ENCODE measurements at places on chromosomes 5 and 9. TPM values are rescaled to one million over a fixed set of nuclear protein-coding genes. Genes with fewer than 3 reads are reported as not detected.

The TAF9 gene
- 85.6 TPM for total RNA-seq

The NTRK2 gene
- total RNA-seq = under 0.01 TPM

The GAS1 gene
- 16.1 TPM for total RNA-seq

The SLCO6A1 gene
- total RNA-seq = not detected

The NSD1 gene
- total RNA-seq = 15.6 TPM

The MYMK gene
- total RNA-seq = not detected

The CTSV gene
- total RNA-seq = 0.89 TPM

The PDE8B gene
- total RNA-seq = 0.15 TPM

The FAM120AOS gene
- total RNA-seq = 25.3 TPM

The HK3 gene
- not detected for total RNA-seq

The CA9 gene
- 0.74 TPM for total RNA-seq

The SEMA4D gene
- 0.84 TPM for total RNA-seq

The KIF12 gene
- not detected for total RNA-seq

The IFNA13 gene
- not detected for total RNA-seq

The TERT gene
- not detected for total RNA-seq

The POU5F2 gene
- total RNA-seq = under 0.01 TPM

The CAMK2A gene
- total RNA-seq = 0.45 TPM

The DAB2 gene
- 44.7 TPM for total RNA-seq

The VAV2 gene
- 8.7 TPM for total RNA-seq

The MOB3B gene
- total RNA-seq = 0.17 TPM

The RBM22 gene
- total RNA-seq = 29.1 TPM

The SLC46A2 gene
- total RNA-seq = not detected

The CATSPER3 gene
- total RNA-seq = 0.30 TPM

The GNA14 gene
- under 0.01 TPM for total RNA-seq

The PIP5KL1 gene
- total RNA-seq = 2.1 TPM

The GPR21 gene
- not detected for total RNA-seq

The OGN gene
- total RNA-seq = 0.17 TPM

The RAPGEF1 gene
- total RNA-seq = 18.0 TPM

The ALDOB gene
- not detected for total RNA-seq

The MAP1B gene
- total RNA-seq = 130 TPM

The PPP2R2B gene
- under 0.01 TPM for total RNA-seq

The OSTF1 gene
- total RNA-seq = 40.0 TPM

The SLC36A3 gene
- total RNA-seq = not detected

The CCDC180 gene
- total RNA-seq = 0.30 TPM

The SLC6A7 gene
- total RNA-seq = not detected

The ADAMTSL1 gene
- total RNA-seq = 39.1 TPM

The GRXCR2 gene
- not detected for total RNA-seq

The C5orf22 gene
- total RNA-seq = 12.8 TPM

The FOXI1 gene
- total RNA-seq = not detected

Data from bronchus fibroblast of lung (primary cell).